ENCODE measurements at places on chromosomes 7 and 10.

GRCh38 chr7:100398239-100398638 lies 25.0 kb downstream of the PILRA start:
- no peak for DNase-seq

DNA sequence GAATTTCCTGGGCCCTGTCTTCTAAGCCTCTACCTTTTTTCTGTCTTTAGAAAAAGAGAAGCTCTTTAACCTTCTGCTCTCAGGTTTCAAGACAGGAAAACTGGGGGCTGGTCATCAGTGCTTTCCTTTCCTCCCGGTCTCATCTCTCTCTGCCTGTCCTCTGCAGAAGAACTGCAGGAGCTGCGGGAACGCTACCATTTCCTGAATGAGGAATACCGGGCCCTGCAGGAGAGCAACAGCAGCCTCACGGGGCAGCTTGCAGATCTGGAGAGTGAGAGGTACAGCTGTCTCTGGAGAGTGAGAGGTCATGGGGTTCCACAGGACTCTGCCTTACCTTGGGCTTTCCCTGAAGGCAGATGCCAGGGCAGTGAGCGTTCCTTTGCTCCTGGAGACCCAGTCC lies 12.7 kb downstream of the CCDC136 start:
- no peak for DNase-seq

DNA sequence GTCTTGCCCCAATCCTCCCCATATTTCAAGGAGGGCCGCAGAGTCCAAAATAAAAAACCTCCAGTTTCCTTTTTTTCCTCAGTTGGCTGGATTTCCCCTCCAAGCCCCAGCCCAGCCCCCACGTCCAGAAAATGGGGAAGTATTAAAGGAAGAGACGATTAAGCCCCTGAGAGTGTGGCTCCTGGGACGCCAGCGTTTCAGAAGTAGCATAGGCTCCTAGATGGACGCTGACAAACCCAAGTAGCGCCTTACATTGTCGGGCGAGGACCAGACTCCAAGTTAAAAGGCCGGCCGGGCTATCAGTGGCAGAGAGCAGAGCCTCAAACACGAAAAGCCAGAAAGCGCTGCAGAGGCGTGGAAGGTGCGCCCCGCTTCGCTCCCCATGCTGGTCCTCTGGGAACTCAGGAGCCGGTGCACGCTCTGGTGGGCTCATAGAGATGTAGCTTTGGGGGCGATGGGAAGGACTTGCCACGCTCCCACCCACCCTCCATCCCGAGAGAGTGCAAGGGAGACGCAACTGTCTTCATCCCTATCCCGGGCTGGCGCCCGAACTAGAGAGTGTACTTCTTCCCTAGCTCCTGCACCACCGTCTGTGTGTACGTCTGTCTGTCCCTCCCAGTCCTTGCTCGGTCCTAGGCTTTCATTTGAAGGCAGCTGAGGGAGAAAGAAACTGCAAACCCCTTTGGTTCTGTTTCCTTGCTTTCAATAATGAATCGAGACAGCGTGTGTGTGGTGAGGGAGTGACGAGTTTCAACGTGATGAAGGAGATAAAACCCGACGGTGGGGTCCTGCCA lies 6.3 kb upstream of the EMX2 start:
- no peak for DNase-seq

GRCh38 chr7:30920021-30920583 lies 8.4 kb downstream of the AQP1 start:
- DNase-seq: peak; percentile 74

GRCh38 chr10:29709484-29710002 lies 74.8 kb upstream of the SVIL start:
- DNase-seq: no peak

DNA sequence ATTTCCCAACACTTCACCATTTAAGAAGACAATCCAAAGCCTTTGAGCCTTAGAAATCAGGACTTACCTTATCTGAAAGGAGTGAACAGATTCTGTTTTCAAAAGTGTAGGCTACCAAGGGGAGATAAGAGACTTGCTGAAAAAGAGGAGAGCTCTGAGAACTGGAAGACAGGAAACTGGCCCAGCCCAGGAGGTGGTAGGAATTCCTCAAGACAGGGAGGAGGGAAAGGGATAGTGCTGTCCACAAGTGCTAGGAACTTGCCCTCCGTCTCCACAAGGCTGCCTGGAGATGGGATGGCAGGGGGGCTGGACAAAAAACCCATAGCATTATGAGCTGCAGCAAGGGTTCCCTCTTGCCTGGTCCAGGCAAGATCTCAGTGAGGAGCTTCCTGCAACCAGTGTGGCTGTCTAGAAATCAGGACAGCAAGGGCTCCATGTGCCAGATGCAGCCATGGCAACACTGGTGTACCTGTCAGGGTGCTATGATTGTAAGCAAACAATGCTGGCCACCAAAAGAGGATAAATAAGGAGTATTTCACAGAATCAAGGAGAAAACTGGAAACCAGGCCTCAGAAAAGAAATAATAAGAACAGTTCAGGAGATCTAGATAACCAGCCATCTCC lies 22.7 kb upstream of the FRMD4A start:
- DNase-seq: no peak

GRCh38 chr10:110354322-110354766 lies 49.6 kb upstream of the SMNDC1 start:
- peak; percentile 87 for DNase-seq

GRCh38 chr10:36540611-36541010 lies 584.8 kb upstream of the ANKRD30A start:
- DNase-seq: no peak

DNA sequence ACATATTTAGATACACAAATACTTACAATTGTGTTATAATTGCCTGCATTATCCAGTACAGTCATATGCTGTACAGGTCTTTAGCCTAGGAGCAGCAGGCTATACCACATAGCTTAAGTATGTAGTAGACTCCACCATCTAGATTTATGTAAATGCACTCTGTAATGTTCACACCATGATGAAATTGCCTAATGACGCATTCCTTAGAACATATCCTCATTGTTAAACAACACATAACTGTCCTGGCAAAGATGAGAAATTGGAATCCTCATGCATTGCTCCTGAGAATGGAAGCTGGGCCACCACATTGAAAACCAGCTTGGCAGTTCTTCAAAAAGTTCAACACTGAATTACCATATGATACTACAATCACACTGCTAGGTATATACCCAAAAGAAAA lies 1002.8 kb upstream of the CELF2 start:
- no peak for DNase-seq

DNA sequence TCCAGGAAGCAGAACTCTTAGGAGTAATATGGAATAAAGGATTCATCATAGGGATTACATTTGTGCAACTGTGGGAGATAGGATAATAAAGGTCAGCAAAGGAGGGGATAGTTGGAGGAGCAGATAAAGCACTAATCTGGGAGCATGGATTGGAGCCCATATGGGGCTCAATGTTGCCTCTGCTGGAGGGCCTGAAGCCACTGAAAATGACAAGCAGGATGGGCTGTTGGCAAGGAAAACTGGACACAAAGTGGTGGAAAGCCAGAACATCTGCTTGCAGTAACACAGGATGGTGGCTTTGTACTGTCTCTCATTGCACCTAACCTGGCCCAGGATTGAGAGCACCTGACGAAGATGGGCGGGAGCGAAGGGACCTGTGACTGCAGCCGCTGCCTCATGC lies 15.0 kb upstream of the COMMD3 start:
- DNase-seq: no peak

GRCh38 chr7:112757337-112757736 lies 32.9 kb downstream of the TMEM168 start:
- no peak for DNase-seq

DNA sequence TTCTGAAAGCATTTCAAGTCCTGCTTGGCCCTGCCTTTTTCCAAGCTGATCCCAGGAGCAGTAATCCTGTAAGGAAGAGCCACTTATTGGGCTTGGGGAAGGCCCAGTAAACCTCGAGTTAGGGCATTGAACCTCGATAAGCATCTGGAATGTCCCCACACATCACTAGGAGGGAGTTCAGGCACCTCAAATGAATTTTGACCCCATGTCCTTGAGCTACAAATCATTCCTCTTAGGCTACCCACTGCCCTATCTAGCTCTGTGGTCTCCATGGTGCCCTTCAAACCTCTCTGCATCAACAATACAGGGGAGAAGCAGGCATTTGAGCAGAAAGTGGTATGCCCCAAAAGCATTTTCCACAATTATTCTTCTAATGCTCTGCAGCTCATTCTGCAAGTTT lies 33.7 kb downstream of the ZNF503 start:
- no peak for DNase-seq

- DNase-seq: no peak
These were observed 3.9 kb upstream of the GPER1 start for GRCh38 chr7:1083729-1084657.

- DNase-seq: no peak
These were observed 16.9 kb downstream of the RPA3 start for GRCh38 chr7:7701527-7701926.

- DNase-seq: peak; percentile 18
These were observed 194.4 kb downstream of the RELN start for GRCh38 chr7:103795107-103795506.

- peak; percentile 74 for DNase-seq
These were observed 49.5 kb downstream of the NEURL1 start for GRCh38 chr10:103542764-103543616.

GRCh38 chr10:91896212-91896756 lies 13.0 kb downstream of the FGFBP3 start:
- no peak for DNase-seq

DNA sequence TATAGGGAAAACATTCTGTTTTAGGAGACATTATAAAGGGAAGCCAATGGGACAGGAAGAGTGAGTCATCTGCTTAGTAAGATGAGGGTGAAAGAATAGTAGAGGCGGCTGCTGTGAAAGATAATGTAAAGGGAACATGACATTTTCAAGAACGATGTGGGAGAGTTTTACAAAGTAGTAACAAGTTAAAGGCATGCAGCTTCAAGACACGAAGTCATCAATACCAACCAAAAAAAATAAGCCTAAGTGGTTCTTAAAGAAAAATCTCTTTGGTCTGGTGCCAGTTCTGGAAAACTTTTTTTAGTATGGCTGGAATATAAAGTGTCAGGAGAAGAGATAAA lies 6.1 kb downstream of the GSTO1 start:
- DNase-seq: peak; percentile 82

GRCh38 chr7:100612730-100613390 lies 520 bp downstream of the MOSPD3 start:
- DNase-seq: peak; percentile 14

DNA sequence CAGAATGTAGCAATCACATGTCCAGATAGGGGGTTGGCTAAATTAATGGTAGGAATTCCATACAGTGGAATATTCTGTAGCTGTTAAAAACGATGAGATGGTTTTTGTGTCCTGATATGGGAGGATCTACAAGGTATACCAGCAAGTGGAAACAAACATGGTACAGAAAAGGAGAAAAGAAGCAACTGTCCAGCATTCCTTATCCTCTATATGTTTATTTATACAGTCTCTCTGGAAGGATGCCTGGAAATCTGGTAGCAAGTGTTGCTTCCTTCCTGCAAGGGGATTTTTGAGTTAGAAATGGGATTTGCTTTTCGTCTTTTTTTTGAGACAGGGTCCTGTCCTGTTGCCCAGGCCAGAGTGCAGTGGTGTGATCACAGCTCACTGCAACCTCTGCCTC lies 19.3 kb downstream of the IL15RA start:
- DNase-seq: peak; percentile 82

- DNase-seq: no peak
These were observed 262.7 kb downstream of the CTNNA3 start for GRCh38 chr10:67433276-67433675.

DNA sequence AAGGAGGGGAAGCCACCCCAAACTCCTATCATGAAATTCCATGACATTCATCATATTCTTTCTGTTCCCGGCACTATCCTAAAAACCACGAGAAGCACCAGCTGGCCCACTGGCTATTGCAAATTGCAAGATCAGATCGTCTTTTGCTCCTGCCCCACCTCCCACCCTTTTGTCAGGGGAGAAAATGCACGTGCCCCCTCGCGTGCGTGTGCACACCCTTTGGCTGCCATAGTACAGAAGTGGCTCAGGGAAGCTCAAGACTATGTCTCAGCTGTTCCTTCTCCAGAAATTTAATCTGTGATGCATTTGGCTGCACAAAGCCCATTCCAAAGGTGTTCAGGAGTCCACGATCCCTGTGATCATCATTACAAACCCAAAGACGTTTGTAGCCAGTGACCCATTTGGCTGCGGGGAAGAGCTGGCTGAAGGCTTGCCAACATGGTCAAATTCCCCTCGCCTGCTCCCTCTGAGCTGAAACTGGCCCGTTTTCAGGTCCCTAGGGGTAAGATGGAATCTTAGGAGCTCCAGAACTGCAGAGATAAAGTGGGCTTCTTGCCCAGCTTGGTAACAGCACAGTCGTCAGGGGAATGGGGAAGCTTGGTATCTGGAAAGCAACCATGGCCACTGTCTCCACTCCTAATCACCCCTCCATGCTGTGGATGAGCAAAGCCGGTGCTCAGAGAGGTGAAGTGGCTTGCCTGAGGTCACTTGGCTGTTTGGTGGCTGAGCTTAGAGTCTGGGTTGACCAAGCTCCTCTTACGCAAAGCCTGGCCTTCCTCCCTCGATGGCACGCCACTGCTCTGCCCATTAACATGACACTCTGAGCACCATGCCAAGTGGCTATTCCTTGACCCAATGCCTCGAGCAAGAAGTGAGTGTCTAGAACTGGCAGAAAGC lies 155.4 kb downstream of the NEURL1 start:
- peak; percentile 76 for DNase-seq

DNA sequence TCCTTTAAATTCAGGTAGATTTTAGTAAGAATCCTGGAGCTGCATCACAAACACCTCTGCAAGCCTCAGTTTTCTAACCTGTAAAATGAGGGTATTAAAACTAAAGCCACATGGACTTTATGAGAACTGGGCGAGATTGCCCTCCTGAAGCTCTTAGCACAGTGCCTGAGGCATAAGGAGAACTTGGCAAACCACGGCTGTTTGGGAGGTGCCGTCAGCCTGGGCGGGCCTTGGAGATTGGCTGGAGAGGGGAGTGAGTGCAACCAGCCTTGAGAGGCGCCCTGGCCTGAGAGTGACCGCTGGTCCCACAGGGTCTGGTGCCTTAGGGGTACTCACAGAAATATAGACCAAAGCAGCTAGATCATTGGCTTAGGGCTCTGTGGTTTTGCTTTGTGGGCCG lies 5.4 kb upstream of the TNS3 start:
- DNase-seq: peak; percentile 70

DNA sequence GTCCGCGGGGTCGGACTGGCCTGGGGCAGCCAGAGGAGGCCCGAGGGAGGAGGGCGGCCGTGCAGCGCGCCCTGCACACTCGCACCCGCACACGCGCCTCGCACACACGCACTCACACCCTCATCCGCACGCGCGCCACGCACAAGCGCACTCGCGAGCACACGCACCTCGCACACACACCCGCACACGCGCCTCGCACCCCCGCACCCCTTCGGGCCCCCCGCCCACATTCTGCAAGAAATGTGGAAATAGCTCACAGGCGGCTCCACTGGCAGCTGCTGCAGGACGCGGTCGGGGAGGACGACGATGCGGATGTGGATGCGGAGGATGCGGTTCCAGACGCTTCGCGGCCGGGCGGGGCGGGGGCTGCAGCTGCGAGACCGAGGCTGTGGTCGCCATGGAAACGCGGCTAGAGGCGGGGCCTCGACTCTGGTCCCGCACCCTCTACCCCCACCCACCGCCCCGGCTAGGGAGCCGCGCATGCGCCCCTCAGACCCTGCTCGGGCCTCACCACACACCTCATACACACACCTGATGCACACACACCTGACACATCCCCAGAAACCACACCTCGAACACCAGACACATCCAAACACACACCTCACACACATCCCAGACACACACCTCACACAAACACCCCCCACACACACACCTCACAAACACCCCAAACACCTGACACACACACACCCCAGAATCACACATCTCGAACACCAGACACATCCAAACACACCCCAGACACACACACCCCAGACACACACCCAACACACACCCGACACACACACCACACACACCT lies at the start of gene CALY:
TSS of gene CALY (minus strand) at position 320 of the 793 bp plus-strand sequence. CDS start 7,907 bp downstream, outside the sequence.
- no peak for DNase-seq

GRCh38 chr10:126253611-126253998 lies 134.7 kb downstream of the ADAM12 start:
- DNase-seq: no peak
